ENCODE measurements at places on chromosomes 3 and 15.
A peak's percentile ranks its signal among the peaks of the same experiment; 100 is the strongest.

DNA sequence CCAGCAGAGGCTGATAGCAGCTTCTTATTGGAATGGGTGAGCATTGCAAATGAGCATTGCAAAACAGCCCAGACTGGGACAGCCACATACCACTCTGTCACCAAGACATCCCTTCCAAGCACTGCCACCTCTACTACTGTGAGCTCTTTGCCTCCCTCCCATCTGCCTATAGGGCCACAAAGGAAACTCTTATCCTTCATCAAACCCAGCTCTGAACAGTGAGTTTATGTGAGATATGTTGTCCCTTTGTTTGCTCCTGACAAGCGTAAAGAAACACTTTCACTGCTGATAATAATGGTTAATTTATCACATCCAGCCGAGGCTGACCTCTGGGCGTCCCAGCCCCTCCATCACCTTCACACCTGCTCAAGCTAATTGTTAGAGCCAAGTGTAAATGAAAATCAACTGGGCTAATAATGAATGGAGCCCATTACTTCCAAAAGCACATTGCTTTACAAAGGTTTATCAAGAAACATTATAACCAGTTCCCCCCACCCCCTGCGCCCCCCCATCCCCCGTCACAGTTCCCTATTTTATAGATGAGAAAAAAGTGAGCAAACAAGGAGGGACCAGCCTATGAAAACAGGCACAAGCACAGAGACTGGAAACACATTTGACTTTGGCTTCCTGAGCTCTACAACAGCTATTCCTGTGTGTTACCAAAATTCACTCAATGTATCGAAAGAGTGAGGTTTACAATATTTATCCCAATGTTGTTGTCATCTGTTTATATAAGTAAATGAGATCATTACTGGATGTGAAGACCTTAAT, 146.3 kb downstream of the ANXA2 start:
- no peak for DNase-seq

- DNase-seq, result no peak
Observed at GRCh38 chr3:48434591-48435222, 4.8 kb upstream of the PLXNB1 start.

DNA sequence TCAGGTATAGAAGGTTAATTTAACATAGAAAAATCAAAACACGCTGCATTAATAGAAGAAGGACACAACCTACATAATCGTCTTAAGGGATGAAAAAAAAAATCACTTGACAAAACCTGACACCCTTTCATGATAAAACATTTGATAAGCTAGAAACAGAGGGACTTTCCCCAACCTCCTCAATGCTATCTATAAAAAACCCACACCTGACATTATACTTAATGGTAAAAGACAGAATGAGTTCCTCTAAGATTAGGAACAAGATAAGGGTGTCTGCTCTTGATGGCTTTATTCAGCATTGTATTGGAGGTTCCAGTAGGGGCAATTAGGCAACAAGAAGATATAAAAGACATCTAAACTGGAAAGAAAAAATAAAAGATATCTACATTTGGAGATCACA, 69.9 kb upstream of the KBTBD8 start:
- DNase-seq, result no peak

- DNase-seq, result no peak
Observed at GRCh38 chr15:43911235-43911781, 84.5 kb downstream of the WDR76 start.

DNA sequence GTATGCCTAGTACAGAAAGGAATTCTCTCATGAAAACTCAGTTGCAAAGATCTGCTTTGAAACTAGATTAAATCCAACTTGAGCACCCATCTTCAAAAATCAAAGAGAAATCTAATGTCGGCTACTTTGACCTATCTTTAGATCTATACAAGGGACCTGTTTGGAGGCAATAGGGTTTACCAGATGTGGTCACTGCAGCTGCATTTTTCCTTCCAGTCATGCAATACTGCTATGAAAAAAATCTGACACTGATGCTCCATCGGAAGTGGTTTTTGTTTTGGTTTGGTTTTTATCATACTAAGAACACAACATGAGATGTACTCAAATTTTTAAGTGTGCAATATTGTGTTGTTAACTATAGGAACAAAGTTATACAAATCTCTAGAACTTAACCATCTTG, 169.5 kb downstream of the BCHE start:
- DNase-seq, result peak; percentile 74

- DNase-seq, result no peak
Observed at GRCh38 chr3:120092474-120092873, 1.8 kb downstream of the GSK3B start.

DNA sequence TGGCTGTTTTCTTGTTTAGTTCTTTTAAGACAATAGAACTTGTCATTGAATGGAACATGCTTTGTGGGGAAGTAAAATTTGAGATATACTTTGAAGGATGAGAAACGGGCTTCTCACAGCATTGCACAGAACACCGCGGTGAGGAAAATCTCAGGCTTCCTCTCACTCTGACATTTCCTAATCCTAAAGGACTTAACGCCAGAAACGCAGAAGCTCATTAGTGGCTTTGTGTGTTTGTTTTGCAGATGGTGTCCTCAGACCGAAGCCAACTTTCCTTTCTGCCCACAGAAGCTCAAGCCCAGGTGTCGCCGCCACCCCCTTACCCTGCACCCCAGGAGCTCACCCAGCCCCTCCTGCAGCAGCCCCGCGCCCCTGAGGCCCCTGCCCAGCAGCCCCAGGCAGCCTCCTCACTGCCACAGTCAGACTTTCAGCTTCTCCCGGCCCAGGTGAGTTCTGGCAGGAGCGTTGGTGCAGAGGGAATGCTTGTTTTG, 78.9 kb upstream of the BLM start:
- DNase-seq, result no peak
